ENCODE measurements at places on chromosomes 5 and 9. TPM values are rescaled to one million over a fixed set of nuclear protein-coding genes. Genes with fewer than 3 reads are reported as not detected.

- H3K27ac ChIP-seq, result no peak overlapping the region
- no peaks in the 10 kb centered on the region for H3K4me1 ChIP-seq
- no peak overlapping the region for H3K4me3 ChIP-seq
- no peaks in the 10 kb centered on the region for H3K27me3 ChIP-seq
Measured at GRCh38 chr9:30591461-30591860, 1793.0 kb upstream of the ACO1 start.

EFNA5 gene
- total RNA-seq, result 1.9 TPM

DNA sequence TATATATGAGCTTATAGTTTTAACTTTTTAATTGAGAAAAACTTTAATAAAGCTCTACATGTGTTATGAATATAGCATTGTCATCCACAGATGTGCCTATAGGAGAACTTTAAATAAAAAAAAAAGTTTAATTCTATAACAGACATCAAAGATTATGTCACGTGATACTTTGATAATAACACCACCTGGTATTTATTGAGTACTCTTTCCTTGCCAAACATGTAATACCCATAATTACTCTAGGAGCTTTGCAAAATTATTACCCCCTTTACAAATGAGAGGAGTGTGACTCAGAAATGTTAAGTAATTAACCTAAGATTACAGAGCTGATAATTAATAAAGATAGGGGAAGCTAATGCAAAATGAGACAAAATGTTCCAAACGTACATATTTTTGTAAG is 43.0 kb downstream of the ITGA2 start:
- no peak overlapping the region for H3K4me3 ChIP-seq
- no peaks in the 10 kb centered on the region for H3K36me3 ChIP-seq
- no peaks in the 10 kb centered on the region for H3K27me3 ChIP-seq
- no peak for DNase-seq
- H3K4me1 ChIP-seq, result no peaks in the 10 kb centered on the region
- peak overlapping the region; percentile 8 for H3K27ac ChIP-seq

DNA sequence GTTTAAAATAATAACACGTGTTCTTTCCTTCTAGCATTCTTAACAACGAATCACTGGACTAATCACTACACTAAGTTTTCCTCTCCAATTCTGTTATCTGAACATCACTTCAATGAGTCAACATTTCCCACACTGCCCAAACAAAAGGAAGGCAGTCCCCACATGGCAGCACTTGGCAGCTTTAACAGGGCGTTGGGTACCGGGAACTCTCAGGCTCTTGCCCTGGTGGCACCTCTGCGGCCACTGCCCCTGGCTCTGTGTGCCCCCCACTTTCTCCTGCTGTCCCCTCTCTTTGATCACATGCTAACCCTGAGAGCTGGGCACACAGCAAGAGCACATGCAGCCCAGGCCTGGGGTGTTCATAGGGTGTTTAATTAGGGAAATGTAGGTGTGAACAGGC is 15.7 kb downstream of the SLC6A3 start:
- H3K36me3 ChIP-seq, result no peaks in the 10 kb centered on the region
- H3K4me1 ChIP-seq, result no peaks in the 10 kb centered on the region
- H3K27me3 ChIP-seq, result no peaks in the 10 kb centered on the region
- no peak for DNase-seq

DNA sequence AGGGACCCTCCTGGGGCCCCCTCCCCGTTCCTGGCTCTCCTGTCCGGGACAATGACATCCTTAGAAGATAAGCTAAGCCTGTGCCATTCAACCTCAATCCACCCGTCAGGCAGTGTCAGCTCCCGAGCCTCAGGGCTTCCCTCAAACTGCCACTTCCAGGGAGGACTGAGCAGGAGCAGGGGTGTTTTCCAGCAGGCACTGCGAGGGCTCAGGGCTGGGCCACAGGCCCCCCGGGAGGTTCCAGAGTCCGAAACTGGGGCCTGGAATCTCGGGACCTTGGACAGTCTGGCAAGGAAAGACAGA is 26.2 kb downstream of the LHX3 start:
- H3K36me3 ChIP-seq, result no peaks in the 10 kb centered on the region
- no peaks in the 10 kb centered on the region for H3K27me3 ChIP-seq
- H3K4me3 ChIP-seq, result no peak overlapping the region
- H3K4me1 ChIP-seq, result no peaks in the 10 kb centered on the region
- H3K27ac ChIP-seq, result no peak overlapping the region
- no peak for DNase-seq

DNA sequence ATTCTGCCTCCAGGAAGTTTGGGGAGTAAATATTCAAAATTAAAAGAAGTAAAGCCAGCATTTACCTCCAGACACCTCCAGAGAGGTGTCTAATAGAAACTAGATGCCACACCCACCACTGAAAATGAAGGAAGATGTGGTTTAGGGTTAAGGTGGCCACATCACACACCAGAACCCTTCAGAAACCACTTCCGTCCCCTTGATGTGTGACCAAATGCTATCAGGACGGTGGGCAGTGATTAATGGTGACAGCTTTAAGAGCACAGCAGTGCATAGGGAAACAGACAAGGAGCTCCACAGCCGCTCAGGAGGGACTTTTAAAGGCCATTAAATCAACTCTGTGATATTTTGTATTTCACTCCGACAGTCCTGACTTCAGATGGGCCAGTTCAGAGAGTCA is 295.2 kb downstream of the BRINP1 start:
- no peaks in the 10 kb centered on the region for H3K36me3 ChIP-seq
- H3K4me3 ChIP-seq, result no peak overlapping the region
- H3K4me1 ChIP-seq, result no peaks in the 10 kb centered on the region
- no peaks in the 10 kb centered on the region for H3K27me3 ChIP-seq
- DNase-seq, result no peak
